Gastrocnemius medialis (tissue), 4 donors: ENCODE measurements at places on chromosomes 4 and X. TPM values are rescaled to one million over a fixed set of nuclear protein-coding genes. Genes with fewer than 3 reads are reported as not detected.

The SERPINA7 gene
- not detected for total RNA-seq

The NAP1L5 gene
- total RNA-seq, result 1.4 TPM

The TBC1D8B gene
- total RNA-seq, result 0.55 TPM

The NEUROG2 gene
- not detected for total RNA-seq

The DMP1 gene
- 0.11 TPM for total RNA-seq

DNA sequence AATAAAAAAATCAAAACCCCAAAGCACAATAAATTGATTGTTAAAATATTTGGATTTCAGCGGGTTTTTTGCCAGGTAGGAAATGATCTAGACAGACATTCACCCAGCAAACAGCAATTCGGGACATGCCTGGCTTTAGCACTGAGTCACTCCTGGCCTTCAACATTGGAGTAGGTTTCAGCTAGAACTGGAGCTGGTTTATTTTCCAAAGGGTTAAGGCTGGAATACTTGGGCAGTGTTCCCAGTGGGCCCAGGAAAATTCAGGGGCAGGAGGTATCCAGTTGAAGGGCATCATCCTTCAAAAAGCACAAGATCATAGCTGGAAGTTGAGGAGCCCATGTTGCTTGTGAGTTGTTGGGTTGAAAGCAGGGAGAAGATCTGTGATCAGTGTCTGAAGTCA lies 41.0 kb downstream of the TXLNG start:
- peaks cover 18% of the 10 kb centered on the region for H3K4me1 ChIP-seq
- no peak overlapping the region for H3K4me3 ChIP-seq
- peak overlapping the region; percentile 79 for H3K27ac ChIP-seq
- peaks cover 35% of the 10 kb centered on the region for H3K36me3 ChIP-seq
- no peak for DNase-seq

- H3K4me3 ChIP-seq, result no peak overlapping the region
- no peaks in the 10 kb centered on the region for H3K4me1 ChIP-seq
- no peak for DNase-seq
- H3K27ac ChIP-seq, result no peak overlapping the region
These were observed 114.6 kb upstream of the CBR4 start for GRCh38 chr4:169124661-169125060.

DNA sequence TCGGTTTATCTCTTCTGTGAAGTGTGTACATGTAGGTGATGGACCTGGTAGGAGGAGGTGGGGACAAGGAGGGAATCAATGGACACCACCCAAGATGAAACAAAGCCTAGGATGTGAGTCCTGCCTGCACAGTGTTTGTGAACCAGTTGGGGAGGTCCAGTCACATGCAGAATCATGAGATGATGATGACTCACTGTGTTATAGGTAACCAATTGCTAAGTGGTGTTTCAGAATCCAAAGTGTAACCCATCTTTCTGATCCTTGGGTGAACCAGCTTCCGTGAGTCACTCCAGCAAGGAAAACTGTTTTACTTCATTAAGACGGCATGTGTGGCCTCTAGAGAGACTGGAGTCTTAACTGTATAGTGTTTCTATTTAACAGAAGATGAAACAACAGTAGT lies 57.9 kb upstream of the HPF1 start:
- no peaks in the 10 kb centered on the region for H3K27me3 ChIP-seq
- no peaks in the 10 kb centered on the region for H3K4me1 ChIP-seq
- DNase-seq, result no peak
- H3K4me3 ChIP-seq, result no peak overlapping the region
- H3K27ac ChIP-seq, result no peak overlapping the region

- no peaks in the 10 kb centered on the region for H3K36me3 ChIP-seq
- H3K4me1 ChIP-seq, result no peaks in the 10 kb centered on the region
- DNase-seq, result no peak
- H3K4me3 ChIP-seq, result no peak overlapping the region
- no peaks in the 10 kb centered on the region for H3K27me3 ChIP-seq
- no peak overlapping the region for H3K27ac ChIP-seq
These were observed 471.0 kb downstream of the KLHL13 start for GRCh38 chrX:117645639-117646038.
